Effector memory CD8-positive, alpha-beta T cell (primary cell): ENCODE measurements at places on chromosomes 1 and 21.

DNA sequence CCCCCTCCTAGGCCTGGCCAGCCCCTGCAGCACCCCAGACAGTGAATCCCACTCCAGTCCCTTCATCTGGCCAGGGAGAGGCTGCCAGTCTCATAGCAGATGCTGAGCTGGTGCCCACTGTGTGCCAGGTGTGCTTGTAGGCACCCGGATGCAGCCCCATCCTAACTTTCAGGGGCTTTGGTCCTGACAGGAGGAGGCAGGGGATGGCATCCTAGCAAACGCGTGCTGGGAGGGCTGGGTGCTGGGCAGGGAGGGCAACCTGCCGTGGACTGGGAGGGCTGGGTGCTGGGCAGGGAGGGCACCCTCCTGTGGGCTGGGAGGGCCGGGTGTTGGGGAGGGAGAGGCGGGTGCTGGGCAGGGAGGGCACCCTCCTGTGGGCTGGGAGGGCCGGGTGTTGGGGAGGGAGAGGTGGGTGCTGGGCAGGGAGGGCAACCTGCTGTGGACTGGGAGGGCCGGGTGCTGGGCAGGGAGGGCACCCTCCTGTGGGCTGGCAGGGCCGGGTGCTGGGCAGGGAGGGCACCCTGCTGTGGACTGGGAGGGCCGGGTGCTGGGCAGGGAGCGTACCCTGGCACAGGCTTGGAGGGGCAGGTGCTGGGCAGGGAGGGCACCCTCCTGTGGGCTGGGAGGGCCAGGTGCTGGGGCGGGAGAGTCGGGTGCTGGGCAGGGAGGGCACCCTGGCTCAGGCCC lies 35.3 kb downstream of the SLC19A1 start:
- no peak overlapping the region for H3K4me3 ChIP-seq
- no peaks in the 10 kb centered on the region for H3K4me1 ChIP-seq
- H3K36me3 ChIP-seq: no peaks in the 10 kb centered on the region
- H3K27me3 ChIP-seq: no peaks in the 10 kb centered on the region
- H3K27ac ChIP-seq: no peak overlapping the region

DNA sequence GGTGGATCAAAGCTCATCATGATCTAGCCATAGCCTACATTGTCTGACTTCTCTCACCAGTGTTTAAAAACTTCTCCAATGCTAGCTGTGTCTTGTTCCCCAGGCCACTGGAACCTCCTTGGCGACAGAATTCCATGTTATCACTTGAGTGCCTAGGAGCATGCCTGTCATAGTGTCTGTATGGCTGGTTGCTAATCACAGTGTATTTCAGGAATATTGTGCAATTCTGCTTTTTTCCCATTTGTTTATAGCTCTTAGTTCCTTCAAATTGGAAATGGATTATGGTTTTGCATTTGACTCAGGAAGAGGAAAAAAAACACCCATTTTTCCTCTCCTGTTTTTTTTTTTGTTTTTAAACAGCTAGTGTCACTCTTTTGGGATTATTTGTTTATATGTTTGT lies 25.5 kb downstream of the ROR1 start:
- H3K27ac ChIP-seq: no peak overlapping the region
- no peaks in the 10 kb centered on the region for H3K4me1 ChIP-seq
- H3K36me3 ChIP-seq: no peaks in the 10 kb centered on the region
- H3K27me3 ChIP-seq: no peaks in the 10 kb centered on the region
- DNase-seq: no peak

DNA sequence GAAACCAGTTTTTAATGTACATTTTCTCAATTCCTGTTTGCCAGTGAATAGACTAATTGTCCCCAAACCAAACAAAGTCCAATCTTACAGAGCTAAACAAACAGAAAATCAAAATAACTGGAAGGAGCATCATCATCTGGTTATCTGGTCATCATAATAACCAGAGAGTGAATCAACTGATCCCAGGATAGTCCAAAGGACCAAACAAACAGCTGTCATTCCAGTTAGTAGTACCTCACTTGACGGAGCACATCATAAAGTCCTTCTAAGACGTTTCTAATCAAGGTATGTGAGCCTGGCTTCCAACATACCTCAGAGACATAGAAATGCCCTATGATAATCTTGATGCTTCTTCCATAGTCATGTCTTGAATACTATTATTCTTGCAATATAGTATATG lies 240.5 kb downstream of the LTN1 start:
- no peaks in the 10 kb centered on the region for H3K27me3 ChIP-seq
- H3K4me1 ChIP-seq: peaks cover 5% of the 10 kb centered on the region
- DNase-seq: no peak
- H3K36me3 ChIP-seq: peaks cover 5% of the 10 kb centered on the region
- no peak overlapping the region for H3K4me3 ChIP-seq
- H3K27ac ChIP-seq: no peak overlapping the region

DNA sequence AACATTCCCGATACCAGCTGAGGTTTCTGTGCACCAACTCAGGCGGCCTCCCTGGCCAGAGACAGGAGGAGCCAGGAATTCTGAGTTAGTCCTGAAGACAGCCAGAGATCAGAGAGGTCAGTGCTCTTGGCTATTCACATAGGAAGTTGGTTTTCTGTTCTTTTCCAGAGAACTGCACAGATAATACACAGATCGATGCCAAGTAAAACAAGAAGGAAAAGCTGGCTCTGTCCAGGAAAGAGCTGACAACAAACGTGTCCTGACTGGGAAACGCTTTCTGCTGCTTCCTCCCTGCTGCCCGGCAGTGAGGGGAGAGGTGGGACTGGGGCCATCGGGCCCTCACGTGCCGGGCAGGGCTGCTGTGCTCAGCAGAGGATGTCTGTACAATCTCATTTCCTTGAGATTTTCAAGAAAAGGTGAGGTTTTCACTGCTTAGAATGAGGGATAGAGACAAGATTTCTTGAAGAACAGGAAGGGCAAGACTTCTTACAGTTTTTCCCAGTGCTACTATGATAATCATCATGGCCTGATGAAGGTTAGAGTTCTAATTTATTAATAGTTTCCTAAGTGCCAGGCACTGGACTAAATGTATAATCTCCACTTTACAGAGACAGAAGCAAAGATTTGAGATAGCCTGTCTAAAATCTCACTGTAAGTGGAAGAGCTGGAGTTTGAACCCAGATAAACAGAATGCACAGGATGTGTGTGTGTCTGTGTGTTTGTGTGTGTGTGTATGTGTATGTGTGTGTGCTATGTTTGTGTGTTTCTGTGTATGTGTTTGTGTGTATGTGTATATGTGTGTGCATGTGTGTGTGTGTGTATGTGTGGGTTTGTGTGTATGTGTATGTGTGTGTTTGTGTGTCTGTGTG lies 211.0 kb upstream of the RAB4A start:
- peak overlapping the region; percentile 26 for H3K4me3 ChIP-seq
- no peaks in the 10 kb centered on the region for H3K27me3 ChIP-seq
- no peaks in the 10 kb centered on the region for H3K36me3 ChIP-seq
- no peak for DNase-seq
- H3K27ac ChIP-seq: no peak overlapping the region

GRCh38 chr21:42997053-42997452 lies 22.7 kb downstream of the PKNOX1 start:
- H3K4me3 ChIP-seq: no peak overlapping the region
- DNase-seq: no peak
- no peak overlapping the region for H3K27ac ChIP-seq
- H3K4me1 ChIP-seq: peaks cover 7% of the 10 kb centered on the region
